Thoracic aorta (tissue), 2 donors: ENCODE measurements at places on chromosomes 5 and 9.

- DNase-seq, result no peak
Measured at GRCh38 chr5:68303038-68303738, 87.6 kb downstream of the PIK3R1 start.

DNA sequence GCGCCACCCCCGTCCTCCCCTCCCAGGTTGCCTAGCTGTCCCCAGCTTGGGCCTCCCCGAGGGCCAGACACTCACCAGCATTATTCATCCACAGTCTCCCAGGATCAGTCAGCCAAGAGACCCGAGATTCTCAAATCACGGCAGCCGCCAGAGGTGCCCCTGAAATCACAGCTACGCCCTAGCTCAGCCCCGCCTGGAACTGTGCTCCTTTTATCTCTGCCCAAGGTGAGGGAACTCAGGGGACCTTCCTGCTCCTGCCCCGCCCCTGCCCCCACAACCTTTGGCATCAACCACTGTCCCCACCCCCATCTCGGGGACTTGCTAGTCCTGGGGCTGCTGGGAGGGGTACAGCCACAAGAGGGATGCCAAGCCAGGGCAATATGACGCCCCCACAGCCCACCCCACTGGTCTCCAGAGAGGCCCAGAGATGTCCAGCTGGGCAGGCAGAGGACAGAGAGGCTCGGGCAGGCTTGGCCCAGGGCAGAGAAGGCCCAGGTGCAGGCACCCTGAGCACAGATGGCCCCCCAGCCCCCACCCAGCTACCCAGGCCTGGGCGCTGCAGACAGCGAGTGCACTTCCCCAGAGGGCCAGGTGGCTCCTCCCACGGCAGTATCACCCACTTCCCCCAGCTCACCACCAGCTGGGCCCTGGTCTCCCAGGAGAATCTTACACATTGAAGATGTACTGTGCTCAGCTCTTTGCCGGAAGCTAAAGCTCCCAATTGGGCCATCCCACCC, at the start of gene FUT7:
FUT7 (minus strand) TSS at position 185 of the 737 bp plus-strand sequence; CDS start at position 88, 97 bp downstream.
- DNase-seq, result no peak

GRCh38 chr5:33229216-33229615, 211.5 kb upstream of the TARS1 start:
- DNase-seq, result no peak

GRCh38 chr5:145500710-145501109, 334.4 kb downstream of the PRELID2 start:
- no peak for DNase-seq

DNA sequence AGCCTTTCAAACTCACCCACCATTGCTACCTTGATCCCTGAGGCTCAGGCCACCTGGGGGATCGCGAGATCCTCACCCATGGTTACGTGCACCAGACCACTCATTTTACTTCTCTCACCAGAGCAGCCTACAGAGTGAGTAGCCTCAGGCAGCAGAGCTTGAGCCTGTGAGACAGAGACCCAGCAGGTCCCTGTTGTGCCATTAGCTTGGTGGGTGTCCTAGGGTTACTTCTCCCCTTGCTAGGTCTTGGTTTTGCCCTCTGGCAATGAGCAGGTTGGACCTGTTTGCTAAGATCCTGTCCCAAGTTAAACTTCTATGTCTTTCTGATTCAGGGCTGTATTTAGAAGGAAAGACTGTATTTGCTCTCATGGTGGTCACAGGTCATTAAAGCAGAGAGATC, 21.8 kb downstream of the WHRN start:
- DNase-seq, result no peak

DNA sequence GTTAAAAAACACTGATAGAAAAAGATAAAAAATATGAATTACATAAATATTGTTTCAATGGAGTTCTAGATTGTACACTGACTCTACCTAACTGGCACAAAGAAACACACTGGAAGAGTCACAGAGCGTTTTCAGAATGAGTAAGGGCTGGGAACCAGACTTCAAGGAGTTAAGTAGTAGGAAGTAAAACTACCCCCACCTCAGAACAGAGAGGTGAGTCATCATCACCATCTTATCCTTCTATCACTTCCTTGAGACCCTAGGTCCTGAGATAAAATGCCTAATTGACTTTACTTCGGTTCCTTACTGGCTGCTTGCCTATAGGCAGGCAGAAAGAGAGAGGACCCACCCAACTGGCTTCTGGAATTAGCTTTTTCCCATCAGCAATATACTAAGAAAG, 79.7 kb downstream of the ELAVL2 start:
- DNase-seq, result no peak

DNA sequence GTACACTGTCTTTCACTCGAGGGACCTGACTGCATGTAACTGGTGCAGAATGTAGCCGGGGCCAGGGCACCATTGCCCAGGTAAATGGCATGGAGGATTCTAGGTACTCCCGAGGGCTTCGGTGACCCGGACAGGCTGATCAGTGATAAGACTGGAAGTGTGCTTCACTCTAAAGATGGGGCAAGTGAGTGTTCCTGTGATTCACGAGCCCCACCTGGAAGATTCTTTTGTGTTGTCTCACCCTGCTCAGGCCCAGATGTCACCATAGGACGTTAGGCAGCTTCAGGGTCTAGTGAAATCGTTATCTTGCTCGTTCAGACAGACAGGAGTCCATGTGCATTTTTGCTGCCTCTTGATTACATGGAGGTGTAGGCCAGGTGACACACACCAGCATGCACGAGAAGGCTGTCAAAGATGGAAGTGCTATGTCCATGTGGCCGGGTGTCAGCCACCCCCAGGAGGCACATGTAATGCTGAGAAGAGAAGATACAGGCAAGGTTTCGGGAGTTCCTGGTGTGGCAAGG, 73.9 kb downstream of the WNK2 start:
- DNase-seq, result no peak

- no peak for DNase-seq
Measured at GRCh38 chr9:109880276-109881169, 100.5 kb downstream of the PALM2AKAP2 start.

- DNase-seq, result no peak
Measured at GRCh38 chr5:115430374-115430773, 114.2 kb downstream of the FEM1C start.

- DNase-seq, result no peak
Measured at GRCh38 chr9:121992571-121993212, 100.4 kb downstream of the TTLL11 start.

GRCh38 chr5:138625134-138625533, 49.9 kb upstream of the HSPA9 start:
- DNase-seq, result no peak

- no peak for DNase-seq
Measured at GRCh38 chr5:118808441-118808840, 179.9 kb downstream of the DTWD2 start.

- no peak for DNase-seq
Measured at GRCh38 chr9:4704129-4704528, 24.8 kb downstream of the CDC37L1 start.

- DNase-seq, result no peak
Measured at GRCh38 chr9:94826644-94827410, 100.3 kb downstream of the AOPEP start.

DNA sequence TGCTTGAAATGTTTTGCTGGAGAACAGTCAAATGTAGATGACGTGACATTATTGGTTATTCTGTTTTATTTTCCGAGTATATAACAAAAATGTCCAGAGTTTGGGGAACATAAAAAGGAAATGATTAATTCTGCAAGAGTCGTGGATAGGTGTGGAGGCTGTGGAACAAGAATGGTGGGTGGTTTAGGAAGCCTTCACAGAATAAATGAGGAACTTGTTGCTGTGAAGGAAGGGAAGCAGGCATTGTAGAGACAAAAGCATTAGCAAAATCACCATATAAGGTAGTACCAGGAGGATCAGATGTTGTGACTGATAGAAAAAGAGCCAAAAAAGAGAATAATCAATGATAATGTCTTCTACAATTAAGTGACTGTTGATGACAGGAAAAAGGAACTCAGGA, 66.2 kb upstream of the CNTLN start:
- DNase-seq, result no peak

DNA sequence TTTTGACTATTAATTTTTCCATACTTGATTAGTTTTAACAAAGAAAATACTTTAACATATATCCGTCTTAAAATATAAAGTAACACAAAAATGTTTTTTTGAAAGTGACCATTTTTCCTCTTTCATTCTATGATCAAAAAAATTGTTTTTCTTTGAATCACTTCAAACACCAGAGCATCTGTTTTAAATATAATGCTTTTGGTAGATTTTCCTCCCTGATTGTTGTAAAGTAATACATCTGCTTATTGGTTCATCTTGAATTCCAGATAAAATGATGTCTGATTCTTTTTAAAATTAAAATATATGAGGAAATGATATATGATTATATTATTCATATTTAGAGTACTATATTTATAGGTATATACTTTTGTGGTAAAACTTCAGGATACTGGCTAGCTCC, 76.2 kb upstream of the LPAR1 start:
- no peak for DNase-seq

DNA sequence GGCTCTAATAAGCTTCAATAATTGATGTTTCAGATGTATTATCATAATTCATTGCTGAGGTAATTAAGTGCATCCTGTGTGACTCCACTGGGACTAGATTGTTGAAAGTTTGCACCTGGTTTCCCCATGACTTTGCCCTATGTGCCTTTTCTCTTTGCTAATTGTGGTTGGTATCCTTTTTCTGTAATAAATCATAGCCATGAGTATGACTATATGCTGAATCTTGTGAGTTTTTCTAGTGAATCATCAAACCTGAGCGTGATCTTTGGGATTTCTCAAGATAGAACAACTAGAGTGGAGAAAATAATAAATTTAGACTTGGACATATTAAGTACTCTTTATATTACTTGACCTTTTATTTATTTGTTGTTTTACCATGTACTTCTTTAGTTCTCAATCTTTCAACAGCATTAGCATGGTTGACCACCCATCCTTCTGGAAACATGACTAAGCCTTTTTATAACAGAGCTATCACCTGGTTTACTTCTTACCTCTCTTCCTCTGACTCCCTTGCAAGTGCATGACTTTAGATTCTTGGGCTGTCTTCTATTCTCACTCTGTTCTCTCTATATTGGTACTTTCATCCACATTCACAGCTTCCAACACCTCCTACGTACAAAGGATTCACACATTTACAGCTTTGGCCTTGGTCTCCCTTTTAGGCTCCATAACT, 239.6 kb upstream of the TAS2R1 start:
- no peak for DNase-seq

GRCh38 chr5:179805529-179806249, 977 bp downstream of the MGAT4B start:
- no peak for DNase-seq

DNA sequence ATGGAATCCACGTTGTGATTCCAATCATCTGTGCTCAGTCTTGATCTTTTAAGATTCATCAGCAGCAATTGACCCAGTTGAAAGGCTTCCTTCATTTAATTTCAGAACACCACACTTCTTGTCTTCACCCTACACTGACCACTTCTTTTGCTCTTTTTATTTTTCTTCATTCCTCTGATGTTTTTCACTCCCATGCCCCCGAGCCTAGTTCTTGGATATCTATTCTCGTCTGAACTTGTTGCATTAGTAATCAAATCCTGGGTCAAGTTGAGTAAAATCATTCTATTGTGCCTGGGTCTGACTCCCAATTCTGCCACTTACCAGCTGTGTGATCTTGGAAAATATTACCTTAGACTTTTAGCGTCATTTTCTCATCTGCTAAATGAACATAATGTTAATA, 356.5 kb downstream of the CDH12 start:
- DNase-seq, result no peak

DNA sequence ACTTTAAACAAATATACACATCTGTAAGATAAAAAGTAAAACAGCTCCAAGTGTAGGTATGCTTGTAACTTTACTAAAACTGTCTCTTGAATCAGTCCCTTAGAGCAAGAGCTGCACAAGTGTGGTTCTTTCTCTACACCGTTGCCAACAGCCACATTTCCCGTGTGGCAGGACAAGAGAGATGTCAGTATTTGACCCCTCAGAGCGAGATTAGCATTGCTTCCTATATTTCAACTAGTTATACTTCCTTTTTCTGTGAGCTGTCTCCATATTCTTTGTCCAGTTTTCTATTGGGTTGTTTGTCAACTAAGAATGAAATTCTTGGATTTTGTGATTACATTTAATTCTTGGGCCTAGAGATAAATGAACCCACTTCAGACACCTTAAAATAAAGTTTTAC, 8.0 kb downstream of the PLIN2 start:
- DNase-seq, result no peak

DNA sequence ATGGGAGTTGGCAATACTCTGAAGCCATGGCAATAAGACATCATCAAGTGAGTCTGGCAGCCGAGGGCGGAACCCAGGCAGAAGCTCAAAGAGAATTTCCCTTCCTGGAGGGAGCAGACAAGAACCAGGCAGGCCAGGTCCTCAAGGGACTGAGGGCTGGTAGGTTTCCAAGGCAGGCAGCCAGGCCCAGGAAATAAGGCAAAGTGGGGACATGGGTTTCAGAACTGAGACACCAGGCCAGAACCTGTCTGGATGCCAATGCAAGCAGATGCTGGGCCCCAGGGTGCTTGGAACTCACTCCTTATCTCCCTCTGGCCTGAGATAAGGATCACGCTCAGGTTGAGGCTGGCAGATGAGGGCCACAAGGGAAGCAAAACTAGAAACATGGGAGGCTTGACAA, 8.9 kb downstream of the TSSK1B start:
- DNase-seq, result no peak

DNA sequence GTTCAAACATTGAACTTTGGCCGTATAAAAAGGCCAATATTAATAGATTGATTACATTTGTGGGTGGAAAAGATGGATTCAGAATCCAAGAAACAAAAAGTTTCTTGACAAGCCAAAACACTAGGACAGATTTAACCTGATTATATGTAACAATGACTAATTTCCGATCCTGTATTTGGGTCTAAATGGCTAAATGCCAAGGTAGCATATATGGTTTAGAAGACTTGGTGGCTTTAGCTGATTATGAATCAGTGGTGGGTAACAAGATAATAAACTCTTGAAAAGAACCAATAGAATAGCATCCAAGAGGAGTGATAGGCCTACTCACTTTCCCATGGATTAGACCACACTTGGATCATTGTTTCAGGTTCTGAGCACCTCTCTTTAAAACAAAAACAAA, 21.8 kb upstream of the ANP32B start:
- DNase-seq, result no peak

DNA sequence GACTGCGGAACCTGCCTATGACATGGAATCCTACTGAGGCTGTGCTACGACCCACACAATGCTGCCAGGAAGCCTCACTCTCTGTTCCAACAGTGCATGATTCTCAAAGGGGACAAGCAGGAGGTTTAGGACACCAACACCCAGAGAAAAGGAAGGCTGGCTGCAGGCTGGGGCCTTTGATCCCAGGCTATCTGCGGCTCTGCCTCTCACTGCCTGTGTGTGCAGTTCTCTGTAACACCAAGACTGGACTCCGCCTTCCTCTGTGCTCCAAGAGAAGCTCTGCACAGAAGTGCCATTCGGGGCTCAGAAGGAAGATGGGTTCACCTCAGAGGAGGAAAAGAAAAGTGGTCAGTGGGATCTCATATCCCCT, 20.5 kb downstream of the ANKH start:
- no peak for DNase-seq

DNA sequence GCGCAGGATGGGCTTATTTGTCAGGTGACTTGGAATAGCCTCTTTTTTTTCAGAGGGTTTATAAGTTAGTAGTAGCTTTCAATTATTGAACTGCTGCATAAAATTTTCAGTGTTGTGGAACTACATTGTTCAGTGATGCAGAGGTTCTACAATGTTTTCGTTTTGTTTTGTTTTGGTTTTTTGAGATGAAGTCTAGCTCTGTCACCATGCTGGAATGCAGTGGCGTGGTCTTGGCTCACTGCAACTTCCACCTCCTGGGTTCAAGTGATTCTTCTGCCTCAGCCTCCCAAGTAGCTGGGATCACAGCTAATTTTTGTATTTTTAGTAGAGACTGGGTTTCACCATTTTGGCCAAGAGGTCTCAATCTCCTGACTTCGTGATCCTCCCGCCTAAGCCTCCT, 22.0 kb downstream of the NUP188 start:
- DNase-seq, result no peak

- no peak for DNase-seq
Measured at GRCh38 chr5:104111632-104112031, 549.0 kb upstream of the NUDT12 start.
